ENCODE measurements at places on chromosomes 5 and 9.

DNA sequence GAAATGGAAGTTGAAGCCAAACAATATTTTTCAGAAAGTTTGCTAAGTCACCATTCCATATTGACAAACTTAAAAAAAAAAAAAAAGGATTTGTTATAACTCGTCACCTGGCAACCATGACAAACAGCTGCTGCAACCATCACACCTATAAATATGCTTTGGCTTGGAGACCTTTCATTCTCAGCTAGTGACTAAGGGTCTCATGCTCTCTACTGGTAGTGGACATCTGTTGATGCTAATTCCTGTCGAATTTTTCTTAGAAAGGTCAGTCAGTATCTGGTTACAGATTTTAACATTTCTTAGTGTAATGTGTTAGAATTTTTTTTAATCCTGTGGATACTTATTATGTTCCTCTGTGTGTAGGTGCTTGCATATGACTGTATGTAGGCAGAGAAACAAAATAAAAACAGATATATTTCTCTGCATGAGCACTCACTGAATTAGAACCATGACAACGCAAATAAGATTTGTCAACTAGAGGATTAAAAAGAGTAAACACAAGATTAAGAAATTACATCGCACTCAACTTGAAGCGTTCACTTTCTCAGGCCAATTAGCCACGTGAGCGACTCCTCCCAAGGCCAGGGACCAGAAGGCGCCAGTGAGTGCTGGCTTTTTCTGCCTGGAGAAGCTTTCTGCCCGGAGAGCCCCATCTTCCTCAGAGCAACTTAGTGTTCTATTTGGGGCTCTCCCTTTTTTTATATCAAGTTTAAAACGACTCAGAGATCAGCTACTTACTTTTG, 27.0 kb upstream of the ZNF622 start:
- peak; percentile 35 for DNase-seq

- peak; percentile 56 for DNase-seq
Measured at GRCh38 chr5:141330299-141331080, at the start of gene PCDHGA1. TSS of gene PCDHGA1 (plus strand) at chr5:141330514.

DNA sequence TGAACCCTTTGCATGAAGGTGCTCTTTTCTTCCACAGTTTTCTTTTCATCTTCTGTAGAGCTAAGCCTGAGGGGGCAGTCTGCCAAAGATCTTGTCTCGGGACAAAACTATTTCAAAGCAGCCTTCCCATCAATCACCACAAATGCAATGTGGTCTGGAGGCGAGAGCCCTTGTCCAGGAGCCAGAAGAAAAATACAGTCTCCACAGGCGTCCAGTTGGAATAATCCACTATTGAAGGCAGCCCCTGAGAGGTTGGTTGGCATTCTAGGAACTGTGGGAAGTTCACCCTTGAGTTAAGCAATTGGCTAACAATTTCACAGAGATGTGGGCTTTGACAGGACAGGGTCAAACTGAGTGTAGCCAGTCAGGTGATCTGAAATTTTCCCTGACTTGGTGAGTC, 72.0 kb downstream of the SEMA6A start:
- peak; percentile 91 for DNase-seq

- no peak for DNase-seq
Measured at GRCh38 chr5:119682372-119682771, 53.0 kb downstream of the FAM170A start.

GRCh38 chr9:11269036-11269435, 656.2 kb upstream of the PTPRD start:
- no peak for DNase-seq

DNA sequence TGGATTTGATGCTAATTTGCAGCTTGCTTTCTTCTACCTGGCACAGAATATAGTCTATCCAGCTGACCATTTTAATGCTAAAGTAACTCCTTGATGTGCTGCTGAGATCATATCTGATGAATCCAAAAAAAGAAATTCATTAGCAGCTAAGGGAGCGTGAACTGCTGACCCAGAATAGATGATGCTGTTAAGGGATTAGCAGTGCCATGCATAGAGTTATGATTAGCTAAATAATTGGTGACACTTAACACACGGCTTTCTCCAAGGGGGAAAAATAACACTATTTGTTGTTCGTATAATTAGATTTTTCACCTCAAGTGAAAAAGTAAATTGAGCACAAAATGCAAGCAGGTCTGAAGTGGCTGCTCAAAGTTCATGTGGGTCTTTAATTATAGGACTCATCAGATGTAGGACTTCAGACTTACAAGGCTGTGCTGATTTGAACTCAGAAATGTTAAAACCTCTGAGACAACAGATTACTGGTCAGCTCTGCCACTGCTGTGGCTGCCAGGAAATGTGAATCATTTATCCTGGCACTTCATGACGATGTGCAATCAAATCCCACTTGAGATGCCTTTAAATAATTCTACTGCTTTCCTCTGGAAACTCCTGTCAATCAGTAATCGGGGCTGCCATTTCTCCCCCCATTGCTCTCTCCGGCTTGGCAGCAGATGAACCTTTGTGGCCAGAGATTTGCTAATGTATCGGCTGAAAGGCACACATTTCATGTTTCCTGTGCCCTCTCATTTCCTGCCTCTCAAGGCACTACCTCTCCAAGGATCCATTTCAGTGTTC, 291.6 kb upstream of the C9orf72 start:
- peak; percentile 47 for DNase-seq

- DNase-seq, result peak; percentile 28
Measured at GRCh38 chr5:8845296-8845695, 700.6 kb downstream of the SEMA5A start.

DNA sequence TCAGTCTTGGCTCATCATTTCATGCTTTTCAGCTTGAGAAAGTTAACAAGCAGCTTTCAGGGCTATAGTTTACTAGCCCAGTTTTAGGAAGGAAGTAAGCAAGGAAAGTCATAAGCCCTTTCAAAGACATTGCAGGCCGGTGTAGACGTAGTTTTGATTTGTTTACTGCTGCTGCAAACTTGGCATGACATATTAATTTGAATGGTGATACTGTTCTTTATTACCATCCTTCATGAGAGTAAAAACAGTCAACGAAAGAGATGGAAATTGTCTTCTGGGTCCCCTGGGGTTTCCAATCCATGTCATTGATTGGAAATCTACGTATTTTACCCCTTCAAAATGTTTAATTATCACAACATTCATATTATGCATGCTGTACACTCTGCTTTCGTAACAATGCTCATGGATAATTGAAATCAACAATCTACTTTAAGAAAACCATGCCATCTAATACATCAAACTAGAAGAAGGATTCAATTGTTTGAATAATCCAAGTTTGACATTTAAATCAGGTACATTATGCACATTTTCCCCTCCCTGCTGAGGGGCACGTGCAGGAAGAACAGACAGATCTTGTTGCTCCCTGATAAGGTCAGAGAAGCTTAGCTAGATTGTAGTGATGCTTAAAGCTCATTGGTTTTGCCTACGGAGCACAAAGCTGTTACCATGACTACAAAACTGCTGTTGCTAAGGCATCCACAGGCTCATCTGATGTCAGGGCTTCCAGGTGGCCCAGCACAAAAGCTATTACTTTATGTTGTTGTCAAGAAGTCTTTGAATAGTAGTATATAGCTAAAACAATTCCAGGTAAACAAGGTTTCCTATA, 139.9 kb upstream of the PRLR start:
- DNase-seq, result no peak

DNA sequence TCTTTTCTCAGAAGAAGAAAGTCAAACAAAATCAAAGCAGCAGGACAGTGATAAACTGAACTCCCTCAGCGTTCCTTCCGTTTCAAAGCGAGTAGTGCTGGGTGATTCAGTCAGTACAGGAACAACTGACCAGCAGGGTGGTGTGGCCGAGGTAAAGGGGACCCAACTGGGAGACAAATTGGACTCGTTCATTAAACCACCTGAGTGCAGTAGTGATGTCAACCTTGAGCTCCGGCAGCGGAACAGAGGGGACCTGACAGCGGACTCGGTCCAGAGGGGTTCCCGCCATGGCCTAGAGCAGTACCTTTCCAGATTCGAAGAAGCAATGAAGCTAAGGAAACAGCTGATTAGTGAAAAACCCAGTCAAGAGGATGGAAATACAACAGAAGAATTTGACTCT, 2.7 kb downstream of the CAMLG start:
- DNase-seq, result no peak

DNA sequence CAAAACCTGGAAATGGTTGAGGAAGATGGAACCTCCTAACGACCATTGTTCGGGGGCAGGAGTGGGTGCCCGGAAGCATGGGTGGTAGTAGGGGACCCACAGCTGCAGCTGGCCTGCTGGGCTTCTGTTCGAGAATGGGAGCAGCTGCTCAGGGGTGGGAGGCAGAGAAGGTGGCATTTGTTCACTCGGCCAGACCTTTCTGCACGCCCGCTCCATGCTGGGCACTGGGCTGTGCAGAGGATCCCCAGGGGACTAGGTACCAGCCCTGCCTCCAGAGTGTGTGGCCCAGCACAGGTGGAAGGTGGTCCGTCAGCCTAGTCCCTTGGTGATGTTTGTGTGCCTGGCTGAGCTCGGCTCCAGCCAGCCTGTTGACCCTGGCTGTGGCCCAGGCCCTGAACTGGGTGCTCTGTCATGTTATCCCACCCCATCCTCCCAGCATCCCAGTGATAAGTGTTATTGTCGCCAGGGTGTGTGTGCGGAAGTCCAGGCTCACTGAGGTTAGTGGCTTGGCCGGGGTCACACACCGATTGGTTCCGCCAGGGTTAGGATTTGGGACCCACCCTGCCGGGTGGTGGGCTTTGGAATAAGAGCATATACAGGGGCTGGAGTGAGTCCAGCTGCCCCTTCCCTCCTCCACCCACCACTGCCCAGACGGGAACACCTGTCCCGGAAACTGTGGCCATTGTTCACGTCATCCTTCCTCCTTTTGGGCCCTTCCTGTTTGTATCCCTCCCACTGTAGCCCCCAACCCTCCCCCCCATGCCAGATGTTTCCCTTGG, 4.8 kb downstream of the N4BP3 start:
- DNase-seq, result no peak

DNA sequence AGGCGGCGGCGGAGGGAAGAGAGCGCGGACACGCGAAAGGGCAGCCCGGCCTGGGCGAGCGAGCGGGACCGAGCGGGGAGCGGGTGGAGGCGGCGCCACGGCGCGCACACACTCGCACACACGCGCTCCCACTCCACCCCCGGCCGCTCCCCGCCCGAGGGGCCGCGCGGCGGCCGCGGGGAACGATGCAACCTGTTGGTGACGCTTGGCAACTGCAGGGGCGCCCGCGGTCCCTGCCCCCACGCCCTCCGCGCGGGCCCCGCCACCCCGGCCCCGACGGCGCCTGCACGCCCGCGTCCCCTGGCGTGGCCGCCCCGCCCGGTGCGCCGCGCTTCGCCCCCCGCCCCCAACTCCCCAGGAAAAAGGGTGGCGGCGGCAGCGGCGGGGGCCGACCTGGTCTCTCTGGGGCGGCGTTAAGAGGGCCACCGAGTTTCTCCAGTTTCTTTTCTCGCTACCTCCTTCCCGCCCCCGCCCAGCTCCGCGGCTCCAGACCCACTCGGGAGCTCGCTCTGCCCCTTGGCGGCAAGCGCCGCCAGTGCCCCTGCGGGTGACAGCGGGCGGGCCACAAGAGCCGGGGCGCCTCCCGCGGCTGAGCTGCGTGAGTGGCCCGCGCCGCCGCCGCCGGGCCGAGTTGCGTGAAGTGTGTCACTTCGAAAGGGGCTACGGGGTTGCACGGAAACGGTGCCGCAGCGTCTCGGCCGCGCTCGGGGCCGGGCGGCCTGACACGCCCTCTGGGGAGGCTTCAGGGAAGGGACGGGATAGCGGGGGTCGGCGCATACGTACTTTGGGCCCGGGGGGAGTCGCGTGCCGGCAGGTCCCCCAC, at the start of gene NR3C1:
TSS of gene NR3C1 (minus strand) at position 94 of the 823 bp plus-strand sequence. CDS start 2,847 bp downstream, outside the sequence.
- peak; percentile 86 for DNase-seq

DNA sequence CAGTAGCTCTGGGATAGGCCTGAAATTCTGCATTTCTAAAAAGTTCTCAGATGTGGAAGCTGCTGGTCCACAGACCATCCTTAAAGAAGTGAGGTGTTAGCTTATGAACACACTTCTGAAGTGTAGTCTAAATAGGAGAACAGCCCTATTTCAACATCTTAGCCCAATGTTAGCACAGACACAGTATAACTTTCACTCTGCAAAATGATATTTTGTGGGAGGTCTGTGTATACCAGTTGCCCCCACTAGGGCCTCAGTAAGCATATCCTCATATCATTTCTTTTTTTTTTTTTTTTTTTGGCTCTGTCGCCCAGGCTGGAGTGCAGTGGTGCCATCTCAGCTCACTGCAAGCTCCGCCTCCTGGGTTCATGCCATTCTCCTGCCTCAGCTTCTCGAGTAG, 7.5 kb upstream of the HABP4 start:
- no peak for DNase-seq

GRCh38 chr5:106121972-106122605, 1548.6 kb downstream of the EFNA5 start:
- no peak for DNase-seq

GRCh38 chr9:127723444-127723843, 7.6 kb downstream of the TTC16 start:
- DNase-seq, result peak; percentile 81

- DNase-seq, result no peak
Measured at GRCh38 chr5:87674235-87674634, 261.5 kb upstream of the CCNH start.

Measured in astrocyte of the spinal cord (primary cell).